ENCODE measurements at places on chromosomes 4 and X. TPM values are rescaled to one million over a fixed set of nuclear protein-coding genes. Genes with fewer than 3 reads are reported as not detected.

ADGRA3 gene
- total RNA-seq = 42.3 TPM

- no peak for DNase-seq
Measured at GRCh38 chr4:7414736-7415510, 19.8 kb downstream of the PSAPL1 start.

TMPRSS11F gene
- not detected for total RNA-seq

LDB2 gene
- not detected for total RNA-seq

DNA sequence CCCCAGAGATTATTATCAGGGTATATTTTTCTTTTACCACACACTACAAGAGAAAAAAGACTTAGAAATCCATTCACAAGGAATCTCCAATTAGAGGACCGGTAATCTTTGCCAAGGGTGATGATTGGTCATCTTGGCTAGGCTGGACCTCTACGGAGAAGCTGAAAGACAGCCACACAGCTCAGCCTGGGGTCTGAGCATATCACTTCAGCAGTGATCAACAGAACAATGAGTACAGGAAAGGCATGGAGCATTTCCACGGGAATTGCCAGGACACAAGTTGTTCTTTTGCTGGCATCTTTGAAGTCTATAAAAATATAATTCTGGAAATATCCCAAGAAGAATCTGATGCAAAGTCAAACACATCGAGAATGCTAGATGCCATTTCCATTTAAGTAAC is 191.5 kb downstream of the TENM3 start:
- no peak for DNase-seq

TLR6 gene
- 6.7 TPM for total RNA-seq

DNA sequence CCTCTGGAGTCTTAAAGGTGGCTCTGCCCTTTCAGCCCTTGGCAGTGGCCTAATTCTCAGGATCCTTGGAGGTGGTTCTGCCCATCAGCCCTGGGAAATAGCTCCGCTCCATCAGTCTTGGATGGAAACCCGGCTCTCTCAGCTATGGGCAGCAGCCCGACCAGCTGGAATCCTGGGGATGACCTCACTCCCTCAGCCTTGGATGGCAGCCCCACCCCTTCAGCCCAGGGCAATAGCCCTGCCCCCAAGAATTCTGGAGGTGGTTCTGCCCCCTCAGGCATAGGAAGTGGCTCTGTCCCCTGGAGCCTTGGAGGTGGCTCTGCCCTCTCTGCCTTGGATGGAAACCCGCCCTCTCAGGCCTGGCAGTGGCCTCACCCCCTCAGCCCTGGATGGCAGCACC is 127.7 kb downstream of the RBMX2 start:
- no peak for DNase-seq

HGFAC gene
- not detected for total RNA-seq

PAK3 gene
- 4.0 TPM for total RNA-seq

ZBTB33 gene
- 12.0 TPM for total RNA-seq

DNA sequence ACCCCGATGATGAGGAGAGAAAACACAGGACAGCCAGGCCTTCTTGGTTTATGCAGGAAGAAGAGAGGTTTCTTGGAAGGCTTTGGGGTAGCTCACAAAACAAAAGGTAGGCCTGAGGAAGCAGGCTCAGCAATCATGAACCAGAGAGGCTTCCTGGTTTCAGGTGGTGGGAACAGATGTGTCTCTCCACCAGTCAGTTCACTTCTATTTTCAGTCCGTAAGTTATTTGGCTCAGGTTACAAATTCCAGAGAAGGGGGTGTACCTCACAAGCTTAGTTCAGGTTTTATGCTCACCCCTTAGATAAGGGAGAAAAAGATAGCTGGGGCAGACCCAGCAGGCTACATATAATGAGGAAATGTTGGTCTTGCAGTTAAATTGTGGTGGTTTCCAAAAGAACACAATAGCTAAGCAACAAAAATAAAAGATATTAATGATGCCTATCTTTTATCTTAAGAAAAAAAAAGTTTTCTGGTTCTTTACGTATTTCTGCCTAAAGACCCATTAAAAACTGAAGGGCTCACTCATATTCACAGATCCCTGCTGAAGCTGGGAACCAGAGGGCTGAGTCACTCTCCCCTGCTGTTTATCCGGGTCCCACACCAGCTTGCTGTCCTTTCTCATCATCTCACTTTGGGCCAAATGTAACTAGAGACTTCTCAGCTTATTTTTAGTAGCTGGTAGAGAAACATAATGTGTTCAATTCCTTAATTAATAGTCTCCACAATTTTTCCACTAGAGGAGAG is 177.0 kb downstream of the CAMK2D start:
- DNase-seq = no peak

NMU gene
- total RNA-seq = 1.7 TPM

GAGE12J gene
- total RNA-seq = not detected

- DNase-seq = peak; percentile 53
Measured at GRCh38 chrX:102832661-102833060, 104.4 kb upstream of the RAB40AL start.

GRCh38 chrX:91122151-91122694 is 312.4 kb upstream of the PABPC5 start:
- no peak for DNase-seq

DNA sequence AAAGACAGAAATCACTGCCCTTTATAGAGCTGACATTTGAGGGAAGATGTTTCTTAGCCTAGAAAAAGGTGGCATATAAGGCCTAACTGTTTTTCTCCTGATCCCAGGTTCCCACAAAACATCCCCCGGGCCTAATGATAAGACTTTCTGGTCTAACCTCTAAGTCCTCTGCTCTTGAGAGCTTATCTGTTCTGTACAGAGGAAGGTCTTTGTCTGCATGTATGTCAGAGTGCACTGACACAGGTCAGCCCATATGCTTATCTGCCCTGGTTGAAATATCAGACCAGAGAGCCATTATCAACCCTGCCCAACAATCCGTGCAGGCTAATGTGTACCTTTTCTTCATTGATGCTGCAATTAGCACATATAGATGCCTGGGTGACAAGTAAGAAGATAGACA is 76.2 kb downstream of the ARHGEF9 start:
- DNase-seq = no peak

DNA sequence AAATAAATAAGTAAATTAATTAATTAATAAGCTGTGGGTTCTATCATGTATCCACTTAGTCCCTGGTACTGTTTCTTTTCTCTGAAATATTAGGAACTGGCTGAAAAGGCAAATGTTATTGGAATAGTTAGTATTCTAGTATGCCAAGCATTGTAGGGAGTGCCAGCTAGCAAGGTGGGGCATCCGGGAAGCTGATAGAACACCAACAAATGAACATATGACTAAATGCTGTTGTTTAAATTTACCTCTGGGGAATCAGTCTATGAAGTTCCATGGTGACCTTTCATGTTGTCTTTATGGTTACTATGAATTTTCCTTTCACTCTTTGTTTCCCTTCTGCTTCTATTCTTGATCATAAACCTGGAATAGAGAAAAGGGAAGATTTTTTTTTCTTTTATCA is 32.7 kb downstream of the NUDT6 start:
- peak; percentile 37 for DNase-seq

DNA sequence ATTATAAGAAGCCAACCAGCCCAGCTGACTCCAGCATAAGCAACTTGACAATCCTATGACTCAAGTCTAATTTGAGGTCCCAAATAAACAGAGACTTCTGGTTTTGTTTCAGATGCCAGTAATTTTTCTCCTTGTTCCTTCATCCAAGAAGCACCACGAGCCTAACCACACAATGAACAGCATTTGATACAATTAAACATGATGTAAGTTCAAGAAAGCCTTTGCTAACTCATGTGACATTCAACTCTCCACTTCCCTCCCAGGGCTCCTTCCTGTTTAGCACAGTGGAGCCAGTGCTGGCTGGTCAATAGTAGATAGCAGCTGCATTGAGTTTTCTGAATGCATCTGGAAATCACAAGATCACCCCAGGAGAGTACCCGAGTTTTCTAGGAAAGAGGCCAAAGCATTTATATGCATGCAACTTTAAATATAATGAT is 206.3 kb downstream of the ARHGAP24 start:
- DNase-seq = peak; percentile 10

PFKFB1 gene
- total RNA-seq = 0.17 TPM

- DNase-seq = peak; percentile 35
Measured at GRCh38 chr4:99144070-99144469, at the start of gene ADH4. ADH4 (minus strand) TSS chr4:99144297; CDS start chr4:99144222, 75 bp downstream.

- DNase-seq = no peak
Measured at GRCh38 chr4:114905017-114905416, 208.4 kb downstream of the NDST4 start.

FAM9C gene
- total RNA-seq = not detected

DNA sequence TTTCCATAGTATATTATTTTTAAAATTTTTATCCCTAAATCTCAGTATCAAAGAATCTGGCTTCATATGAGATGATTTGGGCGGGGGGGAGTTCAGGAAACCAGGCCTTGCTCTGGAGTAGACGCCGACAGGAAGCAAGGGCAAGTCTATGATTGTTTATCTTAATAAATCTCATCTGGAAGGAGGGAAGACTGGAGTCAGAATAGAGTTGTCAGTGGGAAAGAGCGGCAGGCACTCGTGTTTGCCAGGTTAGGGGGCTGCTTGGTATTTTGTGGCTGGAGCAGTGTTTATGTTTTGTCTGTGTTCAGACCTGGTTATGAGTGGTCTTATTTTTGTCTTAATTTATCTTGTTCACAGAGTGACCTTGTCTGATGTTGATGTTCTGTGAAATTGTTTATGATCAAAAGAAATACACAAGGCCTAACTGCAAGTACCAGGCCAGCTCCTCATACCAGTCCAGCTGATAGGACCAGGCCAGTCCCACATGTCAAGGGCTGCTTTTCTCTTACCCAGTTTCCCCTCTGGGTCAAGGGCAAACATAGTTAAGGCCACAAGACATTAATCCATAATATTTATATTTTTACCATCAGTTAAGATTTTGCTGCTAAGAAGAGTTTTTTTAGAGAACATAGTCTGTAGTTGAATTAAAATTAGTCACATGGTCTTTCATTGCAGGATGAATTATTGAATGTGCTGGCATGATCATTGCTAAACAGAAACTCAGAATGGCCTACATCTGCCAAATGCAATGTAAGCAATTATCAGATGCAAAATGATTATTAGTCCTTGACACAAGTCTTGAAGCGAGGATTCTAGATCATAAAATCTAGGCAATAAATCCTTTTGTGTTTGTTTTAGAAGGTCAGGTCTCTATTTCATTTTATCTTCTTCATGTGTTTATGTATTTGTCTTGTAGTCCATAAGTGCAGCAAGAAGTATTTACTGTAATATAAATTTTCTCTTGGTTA is 176.5 kb downstream of the GASK1B start:
- DNase-seq = no peak

GRCh38 chr4:154565704-154566103 is 2.9 kb downstream of the FGB start:
- no peak for DNase-seq

DNA sequence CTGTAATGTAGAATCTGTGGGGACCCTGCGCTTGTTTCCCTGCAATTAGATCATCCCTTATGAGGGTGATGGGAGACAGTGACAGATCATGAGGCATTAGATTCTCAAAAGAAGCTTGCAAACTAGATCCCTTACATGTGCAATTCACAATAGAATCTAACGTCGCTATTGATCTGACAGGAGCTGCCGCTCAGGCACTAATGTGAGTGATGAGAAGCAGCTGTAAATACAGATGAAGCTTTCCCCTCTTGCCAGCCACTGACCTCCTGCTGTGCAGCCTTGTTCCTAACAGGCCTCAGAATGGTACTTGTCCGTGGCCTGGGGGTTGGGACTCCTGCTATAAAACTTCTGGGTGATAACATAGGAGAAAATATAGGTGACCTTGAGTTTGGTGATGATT is 1076.8 kb downstream of the PDHA2 start:
- DNase-seq = no peak

- peak; percentile 37 for DNase-seq
Measured at GRCh38 chr4:136864604-136865185, 667.6 kb downstream of the PCDH18 start.

GRCh38 chr4:6674500-6675149 is 19.1 kb upstream of the S100P start:
- DNase-seq = peak; percentile 70

GRCh38 chrX:38804432-38804681 is 3.1 kb downstream of the MID1IP1 start:
- DNase-seq = no peak

- DNase-seq = peak; percentile 98
Measured at GRCh38 chr4:148007314-148007760, 275.4 kb downstream of the ARHGAP10 start.

ZAR1 gene
- total RNA-seq = not detected

DNA sequence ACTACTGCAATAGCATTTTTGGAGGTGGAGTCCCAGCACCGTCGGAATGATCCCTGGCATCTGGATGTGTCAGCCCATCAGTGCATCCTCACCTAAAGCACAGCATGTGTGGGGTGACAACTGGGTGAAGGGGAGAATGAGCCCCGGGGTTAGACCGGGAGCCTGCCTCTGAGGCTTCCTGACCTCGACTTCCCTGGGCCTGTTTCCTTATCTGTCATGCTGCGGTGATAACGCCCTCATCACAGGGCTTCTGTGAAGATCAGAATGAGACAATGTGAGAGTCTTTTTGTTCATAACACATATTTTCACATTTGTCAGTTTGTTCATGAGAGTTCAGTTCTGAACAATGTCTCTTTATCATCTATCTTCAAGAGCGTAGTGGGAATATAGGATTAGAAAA is 31.1 kb upstream of the PDLIM3 start:
- no peak for DNase-seq

- DNase-seq = no peak
Measured at GRCh38 chr4:105119356-105119755, 27.3 kb upstream of the TET2 start.

DNA sequence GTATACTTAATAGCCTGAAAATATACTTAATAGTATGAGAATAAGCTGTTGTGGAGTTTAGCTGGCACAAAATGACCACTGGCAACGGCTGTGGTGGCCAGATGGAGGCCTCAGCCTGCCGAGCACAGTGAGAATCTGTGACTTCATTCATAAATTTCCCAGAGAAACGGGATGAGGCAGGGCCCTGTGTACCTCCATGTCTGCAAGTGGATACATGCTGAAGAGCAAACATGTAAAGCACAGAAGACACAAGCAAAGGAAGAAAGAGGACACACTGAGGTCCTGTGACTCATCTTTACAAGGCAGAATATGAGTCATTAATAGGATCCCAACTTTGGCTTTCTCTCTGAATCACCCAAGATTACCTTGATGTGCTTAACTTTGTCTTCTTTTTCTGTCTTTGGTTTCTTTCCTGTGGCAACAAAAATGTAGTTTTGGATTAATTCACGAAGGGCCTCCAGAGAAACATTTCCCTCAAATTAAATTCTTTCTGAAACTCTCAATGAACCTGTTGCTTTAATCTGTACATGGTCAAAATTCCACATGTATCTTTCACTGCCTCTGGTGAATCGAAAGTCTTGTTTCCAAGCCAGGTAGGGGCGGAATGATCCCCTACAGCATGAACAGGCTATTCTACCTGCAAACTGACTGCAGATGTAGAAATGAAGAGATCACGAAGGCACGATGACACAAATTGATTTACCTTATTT is 56.4 kb downstream of the IRF2 start:
- peak; percentile 99 for DNase-seq

GRCh38 chrX:129748305-129748704 is 9.5 kb downstream of the XPNPEP2 start:
- DNase-seq = no peak

All from mammary epithelial cell (primary cell).